CD8-positive, alpha-beta memory T cell (primary cell): ENCODE measurements at places on chromosomes 12 and 14.

DNA sequence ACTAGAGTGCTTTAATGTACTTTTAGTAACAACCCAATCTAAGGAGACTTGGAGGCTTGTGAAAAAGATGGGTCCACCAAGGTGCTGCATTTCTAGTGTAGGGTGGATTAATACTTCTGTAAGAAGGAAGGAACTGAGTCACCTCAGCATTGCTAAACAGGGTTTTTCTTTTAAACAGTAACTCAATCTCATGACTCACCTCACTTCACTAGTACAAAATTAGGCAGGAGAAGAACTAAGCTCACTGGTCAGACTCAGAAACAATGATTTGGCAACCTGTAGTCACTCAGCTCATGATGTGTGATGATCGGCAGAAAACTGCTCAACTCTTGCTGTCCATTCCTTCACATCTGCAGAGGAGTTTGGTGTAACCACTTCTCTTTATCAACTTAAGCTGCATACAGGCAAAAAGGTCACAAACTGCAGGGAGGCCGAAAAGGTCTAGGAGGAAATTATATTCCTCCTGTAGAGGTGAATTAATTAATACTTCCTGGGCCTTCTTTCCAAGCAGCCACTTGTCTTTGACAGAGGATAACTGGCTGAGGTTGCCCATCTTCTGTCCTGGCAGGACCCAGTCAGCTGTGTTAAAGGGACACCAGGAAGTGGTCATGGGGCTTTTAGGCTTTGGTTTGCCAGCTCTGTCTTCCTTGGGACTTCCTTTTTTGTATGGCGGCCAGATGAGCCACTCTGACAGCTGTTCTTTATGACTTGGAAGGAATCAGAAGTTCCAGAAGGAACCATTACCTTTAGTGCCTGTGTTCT is 466.9 kb downstream of the FUT8 start:
- DNase-seq: no peak

DNA sequence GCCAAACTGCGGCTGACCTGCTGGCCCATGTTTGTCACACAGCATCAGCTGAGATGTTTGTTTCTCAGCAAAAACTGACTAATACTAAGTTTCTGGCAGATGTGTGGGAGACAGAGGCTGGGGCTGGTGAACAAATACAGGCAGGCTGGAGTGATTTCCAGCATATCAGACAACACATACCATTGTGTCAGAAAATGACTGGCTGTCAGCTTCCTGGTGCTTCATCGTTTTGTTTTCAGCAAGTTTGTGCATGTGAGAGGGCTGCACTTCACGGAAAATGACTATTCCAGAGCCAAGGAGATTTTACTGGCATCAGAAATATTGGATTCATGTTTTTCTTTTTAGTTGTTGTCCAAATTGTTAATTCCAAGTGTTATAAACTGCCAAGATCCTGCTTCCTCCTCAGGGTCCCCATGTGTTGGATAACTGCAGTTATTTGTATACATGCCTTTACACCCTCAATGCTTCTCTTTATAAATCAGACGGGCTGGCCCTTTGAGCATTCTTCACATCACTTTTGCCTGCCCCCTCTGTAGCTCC is 145.7 kb downstream of the GALC start:
- DNase-seq: no peak

DNA sequence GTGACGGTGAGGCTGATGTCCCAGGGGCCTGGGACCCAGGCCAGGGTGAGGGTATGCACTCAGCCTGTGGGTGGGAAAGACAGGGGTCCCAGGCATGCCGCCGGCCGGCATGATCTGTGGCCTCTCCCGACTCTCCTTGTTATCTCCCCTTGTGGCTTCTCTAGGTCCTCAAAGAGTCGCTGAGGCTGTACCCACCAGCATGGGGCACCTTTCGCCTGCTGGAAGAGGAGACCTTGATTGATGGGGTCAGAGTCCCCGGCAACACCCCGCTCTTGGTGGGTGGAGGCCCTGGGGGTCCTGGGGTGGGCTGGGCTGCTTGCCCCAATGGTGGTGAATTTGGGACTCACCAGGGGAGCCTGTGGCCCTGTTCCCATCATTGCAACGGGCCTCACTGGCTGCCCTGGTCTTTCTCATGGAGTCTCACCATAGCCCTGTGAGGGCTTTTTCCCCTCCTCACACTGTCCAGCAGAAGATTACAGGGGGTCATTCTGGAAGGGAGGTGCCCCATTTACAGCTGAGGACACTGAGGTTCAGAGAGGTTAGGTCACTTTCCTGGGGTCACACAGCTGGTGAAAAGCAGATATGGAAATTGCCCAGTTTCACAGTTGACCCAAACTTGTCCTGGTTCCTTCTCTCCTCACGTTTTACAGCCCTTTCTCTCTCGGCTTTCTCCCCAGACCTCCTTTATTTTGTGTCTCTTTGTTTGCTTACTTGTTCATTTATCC is 37.9 kb downstream of the CYP46A1 start:
- DNase-seq: no peak

- DNase-seq: no peak
Observed at GRCh38 chr12:89228491-89228890, 123.8 kb downstream of the DUSP6 start.

DNA sequence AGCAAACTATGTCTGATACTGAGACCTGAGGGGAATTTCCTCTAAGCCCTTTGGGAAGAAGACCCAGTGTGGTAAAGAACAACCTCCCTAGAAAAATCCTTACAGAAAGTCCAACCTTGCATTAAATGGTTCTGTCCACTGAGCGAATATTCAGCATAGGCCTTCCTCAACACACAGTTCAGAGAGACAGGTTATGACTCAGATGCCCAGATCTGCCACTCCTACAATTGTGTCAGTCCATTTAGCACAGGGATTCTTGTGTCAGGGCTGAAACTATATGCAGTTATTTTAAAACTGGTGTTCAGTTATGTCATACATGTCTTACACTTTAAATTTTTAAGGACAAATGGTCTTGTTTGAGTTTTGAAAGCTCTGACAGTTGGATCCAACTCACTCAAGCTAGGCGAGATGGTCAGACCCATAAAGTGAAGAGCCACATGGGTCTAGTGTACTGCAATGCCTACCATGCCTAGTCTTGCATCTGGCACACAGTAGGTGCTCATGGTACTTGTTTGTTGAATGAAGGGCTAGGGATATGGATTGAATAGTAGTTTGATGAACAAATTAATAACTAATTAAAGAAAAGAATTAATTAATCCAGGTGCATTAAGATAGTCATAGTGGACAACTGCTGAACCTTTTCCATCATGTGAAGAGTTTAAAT is 207.5 kb upstream of the PWP1 start:
- no peak for DNase-seq

DNA sequence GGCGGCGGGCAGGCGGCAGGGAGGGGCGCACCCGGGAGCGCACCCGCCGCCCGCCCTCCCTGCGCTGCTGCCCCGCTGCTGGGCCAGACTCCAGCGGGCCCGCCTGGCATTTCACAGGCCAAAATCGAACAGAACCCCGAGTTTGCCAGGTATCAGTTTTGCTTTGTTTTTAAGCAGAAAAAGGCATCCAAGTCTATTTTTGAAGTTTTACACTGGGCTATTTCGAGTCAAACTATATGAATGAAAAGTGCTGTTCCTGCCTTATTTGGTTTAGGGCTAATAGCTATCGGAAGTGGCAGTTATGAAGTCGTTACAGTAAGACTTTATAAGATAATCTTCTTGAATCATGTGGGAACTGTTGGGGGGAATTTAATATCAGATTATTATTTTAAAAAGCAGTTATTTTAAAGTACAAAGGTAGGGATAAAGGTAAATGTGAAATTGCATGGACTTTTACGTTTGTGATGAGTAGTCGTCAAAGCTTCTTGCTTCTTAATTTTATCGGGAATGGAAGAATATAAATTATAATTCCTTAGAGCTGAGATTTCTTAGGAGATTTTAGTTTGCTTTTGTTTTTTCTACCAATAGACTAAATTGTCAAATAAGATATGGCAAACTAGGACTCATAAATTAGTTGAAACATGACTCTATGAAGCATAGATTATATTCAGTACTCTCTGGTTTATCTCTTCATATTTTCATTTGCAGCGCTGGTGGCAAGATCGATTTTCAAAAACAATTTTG is 1.1 kb downstream of the MSRB3 start:
- no peak for DNase-seq

- DNase-seq: no peak
Observed at GRCh38 chr14:68941820-68942219, 37.3 kb downstream of the ACTN1 start.

GRCh38 chr12:55057481-55057880 is 37.7 kb downstream of the NEUROD4 start:
- DNase-seq: no peak

- DNase-seq: no peak
Observed at GRCh38 chr14:55592436-55592835, 12.4 kb downstream of the KTN1 start.

DNA sequence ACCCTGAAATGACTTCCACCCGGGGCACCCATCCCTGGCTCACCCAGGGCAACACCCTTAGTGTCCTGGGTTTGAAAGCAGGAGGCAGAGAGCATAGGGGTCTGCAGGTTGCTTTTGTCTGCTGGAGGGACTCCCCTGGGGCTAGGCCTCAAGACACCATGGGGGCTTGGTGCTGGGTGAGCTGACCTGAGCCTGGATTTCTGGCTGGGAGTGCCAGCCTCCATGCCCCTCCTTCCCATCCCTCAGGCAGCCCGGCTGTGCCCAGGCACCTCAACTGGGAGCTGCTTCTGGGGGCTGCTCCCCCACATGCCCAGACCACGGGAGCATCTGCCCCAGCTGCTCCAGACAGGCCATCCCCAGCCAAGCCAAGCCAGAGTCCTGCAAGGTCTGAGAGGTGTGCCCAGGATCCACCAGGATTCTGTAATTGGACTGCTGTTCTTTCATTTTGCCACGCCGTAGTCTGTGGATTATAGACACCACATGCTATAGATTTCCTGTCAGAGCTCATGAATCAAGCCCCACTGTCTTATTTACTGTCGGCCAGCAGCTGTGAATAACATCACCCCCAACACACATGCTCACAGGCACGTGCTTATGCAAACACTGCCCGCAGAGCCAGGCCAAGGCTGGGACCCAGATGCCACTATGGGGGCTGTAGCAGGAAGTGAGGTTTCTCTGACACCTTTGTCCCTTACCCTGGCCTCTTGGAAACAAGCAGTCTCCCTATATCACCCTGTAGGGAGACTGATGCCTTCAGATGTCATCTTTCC is 29.4 kb upstream of the ESRRB start:
- DNase-seq: no peak

DNA sequence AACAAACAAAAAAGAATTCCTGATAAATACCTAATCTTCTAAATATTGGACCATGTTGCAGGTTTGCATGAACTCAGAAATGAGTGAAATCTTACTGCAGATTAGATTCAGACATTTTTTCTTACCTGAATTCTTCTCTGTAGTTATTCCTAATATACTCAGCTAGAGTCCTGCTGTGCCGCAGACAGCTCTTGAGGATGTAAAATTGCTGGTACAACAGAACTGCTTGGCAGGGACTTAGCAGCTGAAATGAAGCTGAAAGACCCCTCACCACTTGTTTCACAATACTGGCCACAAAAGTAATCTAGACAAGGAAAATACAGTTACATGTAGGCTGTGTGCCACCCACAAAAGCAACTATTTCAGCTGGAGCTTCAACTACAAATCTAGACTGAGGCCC is 48.3 kb upstream of the KICS2 start:
- DNase-seq: no peak

DNA sequence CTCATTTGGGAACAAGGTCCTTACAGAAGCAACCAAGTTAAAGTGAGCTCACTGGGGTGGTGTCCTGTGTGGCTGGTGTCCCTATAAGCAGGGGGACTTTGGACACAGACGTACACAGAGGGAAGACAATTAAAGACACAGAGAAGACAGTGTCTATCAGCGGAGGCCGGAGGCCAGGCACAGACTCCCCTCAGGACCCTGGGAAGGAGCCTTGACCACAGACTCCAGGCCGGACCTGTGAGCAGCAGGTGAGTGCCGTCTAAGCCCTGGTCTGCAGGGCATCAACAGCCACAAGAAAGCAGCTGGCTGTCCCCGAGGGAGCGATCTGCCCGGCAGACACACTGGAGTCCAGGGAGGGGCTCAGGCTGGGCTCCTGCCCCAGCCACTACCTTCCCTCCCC is 219.1 kb upstream of the C14orf180 start:
- peak; percentile 15 for DNase-seq

GRCh38 chr14:54481695-54482094 is 7.1 kb downstream of the GMFB start:
- no peak for DNase-seq

DNA sequence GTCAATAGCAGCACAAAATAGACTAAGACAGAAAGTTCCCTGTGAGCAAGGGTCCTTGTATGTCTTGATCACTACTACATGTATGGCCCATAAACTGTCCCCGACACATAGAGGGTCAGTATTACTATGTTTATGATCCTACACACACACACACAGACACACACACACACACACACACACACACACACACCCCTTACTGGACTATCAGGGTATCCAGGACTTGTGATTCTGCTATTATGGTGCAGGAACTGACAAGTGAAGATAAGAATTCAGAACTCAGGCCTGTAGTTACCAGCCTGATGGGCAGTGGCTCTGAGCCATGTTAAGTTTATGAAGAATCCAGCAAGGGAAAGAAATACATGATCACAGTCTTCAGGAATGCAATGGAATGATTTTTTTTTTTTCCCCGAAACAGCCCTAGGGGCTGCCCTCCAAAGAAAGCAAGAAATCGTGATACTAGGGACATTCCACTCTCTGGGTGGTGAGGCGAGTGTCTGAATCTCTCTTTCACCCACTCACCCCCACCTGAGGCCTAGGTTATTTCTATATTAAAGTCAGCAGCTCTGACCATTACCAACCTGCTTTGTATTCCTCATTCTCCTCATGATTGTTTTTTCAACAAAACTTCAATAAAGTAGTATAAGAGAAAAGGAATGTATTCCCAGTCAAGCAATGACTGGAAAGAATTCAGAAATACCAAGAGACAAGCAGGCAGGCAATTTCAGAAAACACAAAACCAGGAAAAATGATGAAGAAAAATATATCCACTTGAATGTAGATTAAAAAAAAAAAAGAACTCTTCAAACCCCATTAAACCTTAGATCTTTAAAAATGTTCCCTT is 105.8 kb downstream of the AVPR1A start:
- DNase-seq: no peak

GRCh38 chr14:88895116-88895515 is 70.7 kb downstream of the TTC8 start:
- no peak for DNase-seq

- DNase-seq: no peak
Observed at GRCh38 chr14:104784846-104785707, 10.5 kb downstream of the AKT1 start.

DNA sequence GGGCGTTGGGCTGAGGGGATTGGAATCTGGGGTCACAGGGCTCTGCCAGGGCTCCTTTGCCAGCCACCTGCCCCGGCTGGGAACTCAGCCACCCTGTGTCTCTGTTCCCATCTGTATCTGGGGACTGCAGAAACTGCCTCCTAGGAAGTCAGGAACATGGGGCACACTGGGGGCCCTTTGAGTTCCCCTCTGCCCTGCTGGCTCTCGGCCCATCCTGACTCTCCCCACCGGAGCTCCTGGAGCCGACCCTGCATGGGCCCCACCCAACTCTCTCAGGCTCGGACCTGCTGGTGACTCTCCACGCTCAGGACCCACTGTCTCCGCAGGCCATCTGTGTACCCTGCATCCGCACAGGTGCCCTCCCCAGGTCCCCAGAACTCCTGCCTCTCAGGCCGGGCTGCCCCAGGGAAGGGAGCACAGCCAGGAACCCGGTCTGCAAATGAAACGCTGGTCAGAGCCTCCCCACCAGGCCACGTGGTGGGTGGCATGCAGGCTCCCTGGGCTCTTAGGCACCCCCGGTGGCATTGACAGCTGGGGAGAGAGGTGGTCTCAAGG is 82.8 kb downstream of the KIF26A start:
- no peak for DNase-seq
